ENCODE measurements at places on chromosomes 3 and 15.

DNA sequence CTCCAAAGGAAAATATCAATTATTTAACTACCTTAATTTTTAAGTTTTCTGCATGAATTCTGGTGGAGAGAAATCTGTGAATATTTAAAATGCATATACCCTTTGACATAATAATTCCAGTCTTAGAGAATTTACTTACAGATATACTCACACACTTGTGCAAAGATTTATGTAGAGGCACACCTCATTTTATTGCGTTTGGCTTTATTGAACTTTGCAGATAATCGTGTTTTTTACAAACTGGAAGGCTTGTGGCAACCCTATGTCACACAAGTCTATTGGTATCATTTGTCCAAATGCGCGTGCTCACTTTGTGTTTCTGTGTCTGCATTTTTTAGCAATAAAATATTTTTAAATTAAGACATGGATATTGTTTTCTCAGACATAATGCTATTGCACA lies 81.5 kb downstream of the SENP2 start:
- DNase-seq, result no peak

DNA sequence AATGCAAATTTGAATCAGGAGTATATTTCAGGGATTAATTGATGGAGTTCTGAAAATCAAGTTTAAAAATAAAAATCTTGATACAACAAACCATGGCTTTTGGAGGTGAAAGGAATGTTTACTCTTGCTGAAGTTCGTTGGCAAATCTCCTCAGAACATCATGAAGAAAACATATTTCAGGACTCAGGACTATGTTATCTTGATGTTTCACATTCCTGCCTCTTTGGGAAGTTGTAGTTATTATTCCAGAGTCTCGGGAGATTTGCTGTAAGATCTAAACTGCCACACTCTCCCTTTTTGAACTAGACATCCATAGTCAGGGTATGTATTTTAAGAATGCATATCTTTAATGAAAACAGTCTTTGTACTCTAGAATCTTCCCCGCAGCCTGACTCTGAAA lies 271.2 kb downstream of the RBMS3 start:
- no peak for DNase-seq

GRCh38 chr15:69226023-69226355 lies 65.6 kb downstream of the GLCE start:
- DNase-seq, result no peak

GRCh38 chr3:41126472-41126871 lies 72.8 kb upstream of the CTNNB1 start:
- DNase-seq, result no peak

DNA sequence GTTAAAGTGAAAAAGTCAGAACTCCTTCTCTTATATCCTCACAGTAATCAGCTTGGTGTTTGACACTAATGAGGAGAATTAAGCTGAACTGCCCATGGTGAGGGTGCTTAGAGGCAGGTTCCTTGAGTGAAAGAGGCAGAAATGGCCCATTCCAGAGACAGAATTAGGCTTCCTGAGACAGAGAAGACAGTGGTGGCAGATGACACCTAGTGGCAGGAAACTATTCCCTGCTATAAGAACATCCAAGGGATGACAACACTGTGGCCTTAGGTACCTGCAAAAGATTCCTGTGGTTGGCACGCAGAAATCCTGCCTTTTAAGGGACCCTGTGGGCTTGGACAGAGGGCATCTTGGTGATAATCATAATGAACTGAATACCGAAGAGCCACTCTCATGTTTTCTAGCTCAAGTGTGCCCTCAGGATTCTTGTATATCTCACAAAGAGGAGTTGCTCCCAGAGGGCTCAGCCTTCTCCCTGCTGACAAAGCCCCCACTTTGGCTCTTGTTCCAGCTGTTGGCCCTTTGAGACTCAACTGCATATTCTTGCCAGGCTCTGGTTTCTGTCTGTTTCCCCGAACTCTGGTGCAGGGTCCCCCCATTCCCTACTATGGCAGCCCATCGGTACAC lies 56.0 kb downstream of the KBTBD12 start:
- peak; percentile 61 for DNase-seq

DNA sequence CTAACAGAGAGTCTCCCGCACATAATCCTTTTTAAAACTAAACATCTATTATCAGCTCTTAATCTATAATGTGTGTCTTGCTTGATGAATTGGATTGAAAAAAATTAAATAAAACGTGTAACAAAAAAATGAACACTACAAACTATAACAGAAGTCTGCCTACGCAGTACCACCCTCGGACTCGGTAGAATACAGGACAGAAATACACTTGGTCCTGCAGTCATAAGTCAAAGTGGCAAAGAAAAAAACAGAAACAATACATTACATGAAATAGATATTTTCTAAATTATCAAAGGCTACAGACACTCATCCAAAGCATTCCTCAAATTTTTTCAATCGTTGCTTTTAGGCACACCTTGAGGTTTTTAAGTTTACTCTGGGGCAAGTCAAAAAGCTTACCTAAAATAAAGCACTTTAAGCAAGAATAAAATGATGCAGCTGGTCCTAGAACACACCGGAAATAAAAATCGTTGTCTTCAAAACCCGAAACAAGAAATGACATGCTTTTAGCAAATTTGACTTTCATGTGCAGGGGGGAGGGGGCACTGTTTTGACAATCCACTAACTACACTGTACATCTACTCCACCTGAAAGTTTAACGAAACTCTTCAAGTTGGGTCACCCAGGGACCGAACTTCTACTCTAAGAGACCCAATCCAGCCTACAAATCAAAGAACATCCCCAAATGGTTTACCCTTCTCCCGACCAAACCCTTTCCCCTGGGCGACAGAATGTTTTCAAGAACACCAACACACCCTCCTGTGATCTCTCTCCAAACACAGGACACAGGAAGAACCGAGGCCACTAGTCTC lies 1.3 kb downstream of the ADAM10 start:
- DNase-seq, result peak; percentile 77

DNA sequence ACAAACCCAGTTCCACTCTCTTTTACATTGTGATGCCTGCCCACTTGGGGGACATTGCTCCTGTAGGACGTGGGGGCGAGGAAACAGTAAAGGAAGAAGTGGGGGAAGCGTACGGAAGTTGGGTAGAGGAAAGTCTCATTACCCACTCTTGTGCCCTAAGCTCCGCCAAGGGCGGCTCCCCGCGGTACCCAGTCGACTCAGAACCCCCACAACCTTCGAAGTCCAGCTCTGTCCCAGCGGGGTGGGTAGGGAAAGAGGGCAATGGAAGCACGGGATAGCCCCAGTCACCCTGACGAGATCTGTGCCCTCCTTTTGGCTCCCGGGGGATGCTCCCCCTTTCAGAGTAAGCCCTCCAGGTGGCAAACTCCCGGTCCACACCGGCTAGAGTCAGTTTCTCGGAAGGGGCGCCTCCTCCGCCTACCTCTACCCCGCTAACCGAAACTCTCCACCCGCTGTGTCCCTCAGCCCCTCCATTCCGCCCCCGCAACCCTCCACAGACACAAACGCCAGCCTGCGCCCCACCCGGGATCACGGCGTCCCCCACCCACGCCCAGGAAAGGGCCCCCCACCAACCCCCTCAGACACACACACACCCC lies 527 bp downstream of the CSNK1G1 start:
- peak; percentile 51 for DNase-seq

GRCh38 chr15:91879158-91879557 lies 25.6 kb downstream of the SLCO3A1 start:
- peak; percentile 20 for DNase-seq

- no peak for DNase-seq
Observed at GRCh38 chr3:141476033-141476432, 10.8 kb upstream of the RASA2 start.

DNA sequence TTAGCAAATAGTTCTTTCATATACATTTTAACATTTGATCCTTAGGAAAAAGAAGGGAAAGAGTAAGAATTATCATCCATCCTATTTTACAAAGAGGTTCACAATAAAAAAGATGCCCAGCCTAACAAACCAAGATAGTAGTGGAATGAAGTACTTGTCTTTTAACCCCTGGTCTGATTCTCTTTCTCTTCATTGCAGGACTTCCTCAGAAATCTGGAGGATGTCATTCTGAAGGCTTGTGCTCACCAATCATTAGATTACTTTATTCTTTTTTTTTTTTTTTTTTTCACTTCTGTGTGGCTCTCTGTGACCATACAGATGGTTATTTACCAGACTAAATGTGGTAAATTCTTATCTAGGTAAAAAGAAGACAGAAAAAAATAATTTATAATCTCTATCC lies 7.0 kb downstream of the HDGFL3 start:
- DNase-seq, result no peak

DNA sequence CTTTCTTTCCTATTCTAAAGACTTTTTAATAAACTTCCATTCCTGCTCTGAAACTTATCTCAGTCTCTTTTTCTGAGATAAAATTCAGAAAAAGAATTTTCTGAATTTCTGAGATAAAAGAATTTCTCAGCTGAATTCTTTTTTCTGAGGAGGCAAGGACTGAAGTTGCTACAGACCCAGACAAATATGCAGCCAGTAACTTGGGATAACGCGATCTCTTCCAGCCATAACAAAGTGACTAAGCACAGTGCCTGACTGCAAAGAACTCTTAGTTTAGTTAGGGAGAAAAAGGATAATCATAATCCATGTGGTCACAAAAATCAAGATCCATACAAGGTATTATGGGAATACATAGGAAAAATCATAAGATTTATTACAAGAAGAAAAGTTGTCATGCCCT lies 222.0 kb upstream of the GAP43 start:
- no peak for DNase-seq

- no peak for DNase-seq
Observed at GRCh38 chr3:113210604-113211329, 590 bp upstream of the BOC start.

DNA sequence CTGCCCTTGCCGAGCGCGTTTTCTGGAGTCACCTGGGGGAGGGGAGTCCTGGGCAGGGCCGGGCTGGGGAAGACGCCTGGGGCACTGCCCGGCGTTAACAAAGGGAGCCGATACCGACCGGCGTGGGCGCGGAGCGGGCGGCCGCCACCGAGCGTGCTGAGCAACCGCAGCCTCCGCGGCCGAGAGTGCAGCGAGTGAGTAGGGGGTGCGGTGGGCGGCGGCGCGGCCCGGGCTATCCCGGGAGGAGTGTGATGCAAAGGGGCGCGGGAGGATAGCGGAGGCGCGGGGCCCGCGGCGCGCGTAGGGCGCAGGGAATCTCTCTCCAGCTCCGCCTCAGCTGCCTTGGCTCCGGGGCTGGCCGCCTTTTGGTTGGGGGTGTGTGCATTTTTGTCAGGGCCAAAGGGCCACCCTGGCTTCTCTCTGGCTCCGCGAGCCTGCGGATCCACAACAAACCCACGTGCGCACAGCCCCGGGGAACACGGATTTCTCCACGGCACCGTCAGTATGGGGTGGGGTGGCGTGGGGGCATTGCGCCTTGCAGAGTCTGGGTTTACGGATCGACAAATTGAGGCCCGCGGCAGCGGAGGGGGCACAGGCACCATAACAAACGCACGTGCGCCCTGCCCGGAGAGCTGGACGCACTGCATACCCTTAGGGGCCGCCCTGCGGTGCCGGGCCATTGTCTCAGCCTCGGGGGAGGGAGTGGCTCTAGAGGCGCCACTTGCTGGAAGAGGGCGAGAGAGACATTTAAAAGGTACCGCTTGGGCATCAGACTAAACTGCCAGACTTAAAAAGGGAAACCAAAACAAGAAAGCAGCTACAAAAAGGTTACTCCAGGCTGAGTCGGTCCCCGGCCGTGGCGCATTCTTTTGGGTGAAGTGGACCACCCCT lies 560 bp downstream of the ST6GAL1 start:
- peak; percentile 91 for DNase-seq

DNA sequence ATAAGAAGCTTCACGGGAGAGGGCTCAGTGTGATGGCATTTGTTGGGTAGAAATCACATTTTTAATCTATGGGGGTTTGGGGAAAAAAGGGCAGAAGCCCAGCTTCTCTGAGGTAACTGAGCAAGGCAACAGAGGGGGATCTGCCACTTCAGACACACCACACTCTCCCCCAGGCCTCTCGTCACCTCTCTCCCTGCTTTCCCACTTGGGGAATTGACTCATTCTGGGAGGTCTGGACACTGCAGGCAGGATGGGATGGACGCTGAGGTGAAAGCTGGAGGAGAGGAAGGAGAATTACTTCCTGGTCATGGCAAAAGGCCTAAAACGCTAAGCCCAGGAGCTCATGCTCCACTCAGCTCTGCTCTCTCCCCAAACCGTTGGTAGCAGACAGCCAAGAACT lies 33.2 kb downstream of the MYO5C start:
- DNase-seq, result no peak

DNA sequence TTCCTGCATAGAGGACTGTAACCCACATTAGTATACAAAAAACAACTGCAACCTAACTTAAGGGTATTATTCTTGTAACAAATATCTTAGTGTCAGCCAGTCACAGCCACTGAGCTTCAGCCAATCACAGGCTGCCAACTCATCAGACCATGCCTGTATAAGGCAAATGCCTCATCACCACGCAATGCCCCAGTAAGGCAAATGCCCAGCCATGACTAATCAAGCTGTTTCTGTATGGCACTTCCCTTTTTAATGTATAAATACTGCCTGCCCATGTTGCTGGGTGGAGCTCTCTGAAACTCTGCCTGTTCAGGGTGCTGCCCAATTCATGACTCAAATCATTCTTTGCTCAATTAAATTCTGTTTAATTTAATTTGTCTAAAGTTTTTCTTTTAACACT lies 18.4 kb upstream of the GABRA5 start:
- peak; percentile 65 for DNase-seq

- no peak for DNase-seq
Observed at GRCh38 chr3:48931944-48932580, 13.4 kb downstream of the ARIH2 start.

Measured in NAMALWA (cell line).